ENCODE measurements at places on chromosomes 5 and 9. TPM values are rescaled to one million over a fixed set of nuclear protein-coding genes. Genes with fewer than 3 reads are reported as not detected.

CYFIP2 gene
- total RNA-seq = 512 TPM

DNA sequence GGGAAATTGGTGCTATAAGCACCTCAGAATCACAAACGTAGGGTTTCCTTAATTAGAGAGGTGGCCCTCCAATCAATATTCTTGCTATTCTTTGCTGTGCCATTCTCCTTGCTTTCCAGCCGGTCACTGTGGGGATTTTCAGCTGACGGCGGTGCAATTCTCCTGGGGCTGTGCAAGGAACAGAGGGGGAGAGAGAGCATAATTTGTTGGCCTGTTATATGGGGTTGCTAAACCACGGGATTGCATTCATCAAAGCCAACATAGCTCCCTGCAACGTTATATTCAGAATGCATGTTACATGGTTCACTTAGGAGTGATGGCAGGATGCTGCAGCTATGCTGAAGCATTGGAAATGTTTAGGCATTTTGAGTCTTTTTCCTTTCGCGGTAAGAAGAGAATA is 441.3 kb upstream of the CLINT1 start:
- DNase-seq = no peak

GRCh38 chr9:128409978-128410377 is 10.7 kb upstream of the CERCAM start:
- DNase-seq = no peak

SLC6A18 gene
- not detected for total RNA-seq

- DNase-seq = no peak
Observed at GRCh38 chr5:103851091-103851490, 288.5 kb upstream of the NUDT12 start.

DNA sequence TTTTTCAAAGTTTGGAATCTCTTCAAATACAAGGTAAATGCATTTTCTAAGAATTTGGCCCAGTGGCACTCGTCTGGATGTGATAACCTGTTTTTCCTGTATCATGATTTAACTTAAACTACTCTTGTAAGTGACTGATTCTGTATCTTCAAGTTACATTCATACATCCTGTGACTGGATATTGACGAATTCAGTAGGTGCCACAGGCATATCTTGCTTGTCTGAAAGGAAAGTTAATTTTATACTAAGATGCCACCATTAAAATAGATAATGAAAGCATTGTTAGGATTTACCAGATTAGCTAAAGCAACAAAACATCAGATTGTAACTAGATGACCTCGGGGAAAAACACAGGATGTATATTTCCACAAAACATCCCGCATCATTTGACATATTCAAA is 175.3 kb upstream of the ZNF608 start:
- DNase-seq = no peak

PCDHA6 gene
- total RNA-seq = not detected

GRCh38 chr9:133269537-133270362 is 5.3 kb downstream of the ABO start:
- DNase-seq = no peak

GRCh38 chr9:2717385-2717784 is at the start of gene KCNV2:
KCNV2 (plus strand) TSS chr9:2717510; CDS start chr9:2717740, 230 bp downstream.
- no peak for DNase-seq

DNA sequence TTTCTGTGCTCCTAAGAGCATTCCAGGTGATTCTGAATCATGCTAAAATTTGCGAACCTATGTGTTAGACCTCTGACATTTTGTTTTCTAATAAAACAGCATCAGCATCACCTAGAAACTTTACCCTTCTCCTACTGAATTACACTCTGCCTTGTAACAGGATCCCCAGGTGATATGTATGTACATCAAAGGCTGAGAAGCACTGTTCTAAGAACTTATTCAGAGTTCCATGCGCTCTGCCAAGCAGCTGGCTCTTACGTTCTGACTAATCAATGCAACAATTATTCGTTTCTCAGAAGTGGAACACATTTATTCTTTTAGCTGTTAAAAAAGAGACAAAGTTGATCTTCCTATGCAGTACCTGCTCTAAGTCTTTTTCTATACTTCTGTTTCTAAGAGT is 228.6 kb downstream of the SLF1 start:
- no peak for DNase-seq

GRCh38 chr5:167712986-167713585 is 578.4 kb upstream of the WWC1 start:
- no peak for DNase-seq

DNA sequence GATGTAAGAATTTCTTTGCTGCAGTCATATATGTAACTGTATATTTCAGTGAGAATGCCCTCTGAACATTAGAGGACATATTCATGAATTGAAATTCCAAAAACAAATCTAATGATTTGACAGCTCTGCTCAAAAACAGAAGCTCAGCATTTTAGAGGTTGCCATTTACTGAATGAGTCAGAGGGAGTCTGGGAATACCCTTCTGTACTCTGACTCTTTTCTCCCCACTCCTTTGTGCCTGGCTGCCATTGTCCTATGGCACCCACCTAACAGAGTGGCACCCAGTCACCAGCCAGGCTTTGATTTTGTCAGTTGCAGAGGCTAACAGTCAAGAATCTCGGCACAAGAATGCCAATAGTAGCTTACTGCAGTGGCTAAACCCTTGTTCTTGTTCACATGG is 133.6 kb downstream of the ATG10 start:
- no peak for DNase-seq

TRIM36 gene
- total RNA-seq = 0.24 TPM
